ENCODE measurements at places on chromosomes 1 and 21.

DNA sequence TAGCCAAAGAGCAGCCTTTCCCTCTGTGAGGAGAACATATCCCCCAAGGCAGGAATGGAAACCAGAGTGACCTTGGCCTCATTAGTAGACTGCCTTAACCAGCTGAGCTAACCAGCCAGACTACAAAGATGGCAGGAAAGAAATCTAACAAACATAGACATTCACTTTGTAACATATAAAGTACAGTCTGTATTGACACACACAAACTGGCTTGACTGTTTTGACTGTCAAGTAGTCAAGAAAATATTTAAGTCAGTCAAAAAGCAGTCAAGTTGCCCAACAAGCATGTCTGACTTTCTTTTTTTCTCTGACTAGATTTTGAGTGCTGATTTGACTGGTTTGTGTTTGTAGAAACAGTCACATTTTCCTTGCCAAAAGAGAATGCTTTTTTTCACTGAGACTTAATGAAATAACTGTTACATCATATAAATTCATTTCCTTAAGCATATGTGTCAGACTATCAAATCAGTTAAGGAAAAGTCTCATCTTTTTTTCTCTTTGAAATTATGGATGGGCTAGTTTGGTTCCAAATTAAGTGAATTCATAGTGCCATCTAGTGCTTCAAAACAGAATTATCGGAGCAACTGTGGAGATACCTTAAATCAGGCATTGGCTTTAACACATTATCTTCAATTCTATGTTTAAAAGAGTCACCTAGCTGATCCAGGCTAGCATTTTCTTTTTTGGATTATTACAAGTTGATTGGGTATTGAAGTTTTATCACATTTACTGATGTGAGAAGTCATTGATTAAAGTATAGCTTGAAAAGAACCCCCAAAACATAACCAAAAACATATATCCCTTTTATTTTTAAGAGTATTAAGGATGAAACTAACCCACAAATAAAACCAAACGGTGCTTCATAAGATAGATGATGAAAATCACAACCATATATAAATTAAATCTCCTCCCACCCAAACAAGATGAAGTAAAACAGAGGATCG, 75.0 kb downstream of the ATP6V1G3 start:
- peak; percentile 28 for DNase-seq

- no peak for DNase-seq
Measured at GRCh38 chr1:40057310-40058030, 16.9 kb downstream of the CAP1 start.

GRCh38 chr1:201890223-201890622, 1.5 kb downstream of the SHISA4 start:
- DNase-seq, result no peak

- DNase-seq, result no peak
Measured at GRCh38 chr1:242534753-242535152, 10.3 kb upstream of the PLD5 start.

DNA sequence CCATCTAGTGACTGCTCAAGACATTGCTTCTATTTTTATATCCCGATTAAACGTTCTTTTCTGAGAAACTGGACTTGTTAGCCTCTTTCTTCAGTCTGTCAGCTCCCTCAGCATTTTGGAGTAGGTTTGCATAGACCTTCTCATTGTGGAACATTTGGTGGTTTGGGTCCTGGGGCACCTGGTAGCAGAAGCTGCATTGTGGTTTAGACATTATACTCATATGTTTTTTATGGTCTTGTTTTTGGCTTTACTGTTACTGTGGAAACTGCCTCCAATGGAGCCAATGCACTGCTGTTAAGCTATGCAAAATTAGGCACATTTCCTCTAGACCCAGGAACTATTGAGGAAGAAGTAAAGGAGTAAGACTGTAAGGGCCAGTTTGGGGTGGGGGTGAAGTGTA, 36.7 kb upstream of the LRRC8B start:
- DNase-seq, result no peak

GRCh38 chr1:21305155-21305899, 15.1 kb upstream of the ECE1 start:
- DNase-seq, result no peak

DNA sequence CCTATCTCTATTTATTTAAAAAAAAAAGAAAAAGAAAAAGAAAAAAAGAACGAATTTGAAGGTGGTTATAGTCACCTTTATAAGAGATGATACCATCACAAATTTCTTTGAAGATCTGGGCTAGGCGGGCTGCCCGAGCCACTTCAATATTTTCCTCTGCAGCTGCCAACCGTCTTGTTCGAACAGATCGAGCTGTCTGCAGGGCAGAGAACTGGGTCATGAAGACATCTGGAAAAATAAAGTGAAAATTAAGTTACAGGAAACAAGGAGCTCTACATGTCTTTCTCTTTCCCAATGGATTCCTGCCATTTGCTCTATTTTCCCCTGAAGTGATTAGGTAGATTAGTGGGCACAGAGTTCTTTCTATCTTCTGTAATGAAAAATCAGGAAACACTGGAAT, 31.9 kb downstream of the RUSC1 start:
- DNase-seq, result no peak

GRCh38 chr1:152018537-152018936, 18.3 kb downstream of the S100A11 start:
- DNase-seq, result no peak

- no peak for DNase-seq
Measured at GRCh38 chr1:170337413-170337994, 191.7 kb downstream of the NTMT2 start.

DNA sequence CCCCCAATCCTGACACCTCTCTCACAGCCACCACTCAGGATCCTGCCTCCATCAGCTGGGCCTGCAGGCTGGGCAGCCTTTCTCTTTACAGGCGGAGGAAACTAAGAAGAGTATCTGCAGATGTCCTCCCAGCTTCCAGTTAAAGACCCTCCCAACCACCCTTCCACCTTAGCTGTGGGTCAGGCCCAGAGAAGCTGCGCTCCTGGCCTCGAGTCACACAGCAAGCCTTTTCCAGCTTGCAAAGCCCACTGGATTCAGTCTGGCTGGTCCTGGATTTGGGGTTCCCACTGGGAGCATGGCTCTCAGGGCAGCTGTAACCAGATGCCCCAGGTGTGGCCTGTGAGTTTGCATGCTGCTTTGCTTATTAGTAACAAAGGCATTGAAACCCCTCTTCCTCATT, 19.9 kb downstream of the KCNQ4 start:
- DNase-seq, result no peak

DNA sequence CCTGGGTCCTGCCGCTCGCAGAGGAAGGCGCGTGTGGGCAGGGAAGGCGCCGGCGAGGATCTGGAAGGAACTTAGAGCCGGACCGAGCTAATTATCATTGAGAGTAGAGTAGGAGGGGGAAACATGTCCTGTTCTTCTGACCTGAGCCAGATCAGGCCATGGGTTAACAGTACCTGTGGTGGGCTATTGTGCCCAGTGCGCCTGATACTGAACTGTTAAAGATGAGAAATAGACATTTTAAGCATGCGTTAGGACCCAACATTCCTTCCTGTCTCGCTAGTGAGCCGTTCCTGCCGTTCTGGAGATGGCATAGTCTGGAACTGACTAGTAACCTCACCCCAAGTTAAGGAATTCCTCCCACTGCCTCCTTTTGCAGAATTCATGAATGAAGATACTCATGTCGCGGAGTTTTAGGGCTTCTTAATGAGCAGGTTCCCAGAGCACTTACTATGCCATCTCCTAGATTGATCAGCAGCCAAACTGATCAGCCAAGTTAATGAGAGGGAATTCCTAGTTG, 870 bp downstream of the STRIP1 start:
- no peak for DNase-seq

DNA sequence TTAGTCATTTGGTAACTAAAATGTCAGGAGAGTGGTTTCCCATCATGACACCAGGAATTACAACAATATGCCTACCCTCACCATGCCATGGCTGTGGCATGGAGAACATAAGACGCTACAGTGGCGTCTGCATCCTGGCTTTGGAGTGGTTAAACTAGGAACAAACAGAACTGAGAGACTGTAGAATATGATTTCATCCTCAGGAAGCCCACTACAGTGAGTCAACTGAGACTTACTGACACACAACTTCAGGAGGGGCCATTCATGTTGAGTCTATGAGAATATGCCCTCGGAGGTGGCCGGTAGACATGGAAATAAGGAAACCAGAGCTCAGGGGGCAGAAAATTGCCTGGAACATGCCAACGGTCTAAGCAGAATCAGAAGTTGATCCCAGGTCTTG, 5.9 kb upstream of the BACE2 start:
- DNase-seq, result no peak

DNA sequence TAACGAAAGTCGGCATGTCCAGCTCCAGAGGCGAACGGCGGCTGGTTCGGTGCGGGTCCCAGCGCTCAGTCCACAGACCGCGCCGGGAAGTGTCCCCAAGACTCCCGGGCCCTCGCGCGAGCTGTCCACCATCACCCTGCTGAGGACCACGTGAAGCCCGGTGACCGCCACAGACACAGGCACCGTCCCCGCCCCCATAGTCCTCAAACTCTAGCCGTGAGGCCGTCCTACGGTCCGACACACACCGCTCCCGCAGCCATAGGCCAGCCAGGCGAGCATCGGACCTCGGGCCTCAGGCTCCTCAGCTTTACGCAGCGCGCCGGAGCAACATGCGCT, 535 bp downstream of the SETD4 start:
- DNase-seq, result no peak

DNA sequence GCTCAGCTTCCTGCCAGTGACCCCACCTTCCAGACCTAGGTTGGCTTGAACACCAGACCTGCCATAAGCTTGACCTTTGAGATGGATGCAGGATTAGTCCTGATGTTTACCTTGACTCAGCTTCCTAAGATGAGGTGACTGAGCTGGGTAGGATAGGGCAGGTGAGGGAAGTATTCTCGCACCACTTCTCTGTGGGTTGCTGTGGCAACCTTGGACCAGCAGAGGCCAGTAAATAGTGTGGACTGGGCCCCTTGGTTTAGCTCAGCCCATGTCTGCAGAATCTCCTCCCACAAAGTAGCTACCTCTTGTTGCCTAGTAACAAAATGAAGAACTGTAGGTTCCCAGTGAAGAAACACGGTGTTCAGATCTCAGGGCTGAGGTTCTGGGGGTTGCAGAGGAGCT, 8.4 kb downstream of the RPS6KA1 start:
- DNase-seq, result no peak

DNA sequence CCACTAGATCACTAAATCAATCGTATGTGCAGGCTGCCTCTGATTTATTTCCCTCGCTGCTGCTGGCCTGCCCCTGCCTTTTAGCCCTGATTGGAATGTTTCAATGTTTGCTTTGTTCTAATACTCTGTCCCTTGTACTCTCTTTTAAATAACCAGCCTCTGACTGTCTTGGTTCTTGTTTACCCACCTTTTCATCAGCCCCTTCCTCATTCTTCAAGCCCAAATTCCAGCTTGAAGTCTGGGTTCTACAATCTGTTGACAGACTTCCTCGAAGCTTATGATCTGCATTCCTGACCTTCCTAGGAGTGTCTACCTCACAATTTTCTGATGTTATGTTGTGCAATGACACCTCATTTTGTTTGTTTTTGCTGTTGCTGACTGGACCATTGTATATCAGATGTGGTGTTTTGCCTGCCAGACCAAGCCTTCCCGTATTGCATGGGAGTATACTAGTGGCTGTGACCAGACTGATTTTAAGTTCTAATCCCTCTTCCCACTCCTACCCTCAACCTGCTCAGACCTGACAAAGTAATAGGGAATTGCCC, 46.6 kb upstream of the APOBEC4 start:
- DNase-seq, result no peak

GRCh38 chr1:1119272-1119890, 3.5 kb upstream of the C1orf159 start:
- DNase-seq, result no peak

DNA sequence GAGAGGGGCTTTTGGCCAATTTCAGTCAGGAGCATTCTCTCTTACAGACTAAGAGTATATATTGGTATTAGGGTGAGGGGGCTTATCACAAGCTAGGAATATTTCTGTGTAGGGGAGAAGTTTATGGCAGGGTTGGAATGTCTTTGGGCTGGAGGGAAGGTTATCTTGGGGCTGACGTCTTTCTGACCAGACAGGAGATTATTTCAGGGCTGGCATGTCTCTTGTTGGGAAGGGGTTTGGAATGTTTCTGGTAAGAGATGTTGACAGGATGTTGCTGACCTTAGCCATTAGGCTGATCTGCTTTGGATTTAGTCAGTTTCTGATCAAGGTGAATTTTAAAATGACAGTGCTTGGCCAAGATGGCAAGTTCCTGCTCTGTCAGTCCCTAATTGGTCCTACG, 17.8 kb upstream of the HSD3B1 start:
- no peak for DNase-seq

- no peak for DNase-seq
Measured at GRCh38 chr1:70205071-70205433, 327 bp downstream of the LRRC40 start.

DNA sequence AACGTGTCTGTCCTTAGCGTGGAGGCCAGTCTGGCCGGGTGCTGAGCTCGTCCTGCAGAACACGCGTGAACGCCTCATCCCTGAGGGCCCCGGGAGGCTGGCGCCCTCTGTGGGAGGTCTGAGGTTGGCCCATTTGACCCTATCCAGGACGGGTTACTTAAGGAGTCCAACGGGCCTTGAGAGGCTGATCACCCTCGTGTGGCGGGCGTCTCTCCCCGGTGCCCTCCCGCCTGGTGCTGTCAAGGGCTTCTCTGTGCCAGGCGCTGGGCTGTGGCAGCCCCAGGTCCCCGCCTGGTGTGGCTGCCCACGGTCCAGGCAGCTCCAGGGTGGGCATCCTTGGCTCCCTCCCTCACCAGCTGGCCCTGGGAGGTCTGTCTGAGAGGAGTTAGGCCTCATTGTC, 9.7 kb downstream of the SKI start:
- DNase-seq, result no peak

DNA sequence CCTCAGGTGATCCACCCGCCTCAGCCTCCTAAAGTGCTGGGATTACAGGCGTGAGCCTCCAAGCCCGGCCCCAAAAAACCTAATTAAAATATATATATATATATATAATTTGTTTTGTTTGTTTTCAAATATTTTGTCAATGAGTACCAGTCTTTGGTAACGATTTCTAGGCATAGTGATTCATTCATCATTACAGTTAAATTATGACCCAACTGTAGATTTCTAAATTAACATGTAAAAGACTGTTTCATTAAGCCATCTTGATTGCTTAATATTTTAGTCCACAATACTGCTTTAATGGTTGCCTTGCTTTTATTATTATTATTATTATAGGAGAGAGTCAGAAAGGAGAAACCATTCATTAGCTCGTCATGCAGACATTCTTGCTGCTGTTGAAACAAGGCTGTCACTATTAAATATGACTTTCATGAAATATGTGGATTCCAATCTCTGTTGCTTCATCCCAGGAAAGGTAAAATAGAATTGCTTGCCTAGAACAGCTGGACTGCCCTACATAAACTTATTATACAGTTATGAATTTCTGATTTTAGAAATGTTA, 19.9 kb downstream of the FBXO28 start:
- no peak for DNase-seq

DNA sequence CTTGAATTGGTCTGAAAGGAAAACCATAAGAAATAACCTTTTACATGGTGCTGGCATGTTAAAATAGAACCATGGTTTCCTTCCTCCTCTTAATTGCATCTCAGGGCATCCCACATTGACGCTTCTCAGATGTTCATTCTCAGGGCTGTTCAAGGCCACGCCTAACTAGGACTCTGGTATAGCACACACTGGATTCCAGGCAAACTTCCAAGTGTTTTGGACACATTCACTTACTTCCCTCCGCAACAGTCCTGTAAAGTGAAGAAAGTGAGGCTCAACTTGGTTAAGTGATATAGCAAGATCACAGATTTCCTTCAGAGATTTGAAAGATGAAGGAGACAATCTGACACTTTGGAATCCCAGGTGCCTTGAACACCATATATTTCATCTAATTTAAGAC, 244.8 kb downstream of the DUSP10 start:
- DNase-seq, result no peak
